Transverse colon (tissue), 4 donors: ENCODE measurements at places on chromosomes 2 and 18. TPM values are rescaled to one million over a fixed set of nuclear protein-coding genes. Genes with fewer than 3 reads are reported as not detected.

The RAX gene
- total RNA-seq = not detected

The DHRS9 gene
- total RNA-seq = 117 TPM

GRCh38 chr2:179550214-179550613 lies 285.6 kb upstream of the SESTD1 start:
- no peak for DNase-seq

The APCDD1 gene
- total RNA-seq = 10.8 TPM

DNA sequence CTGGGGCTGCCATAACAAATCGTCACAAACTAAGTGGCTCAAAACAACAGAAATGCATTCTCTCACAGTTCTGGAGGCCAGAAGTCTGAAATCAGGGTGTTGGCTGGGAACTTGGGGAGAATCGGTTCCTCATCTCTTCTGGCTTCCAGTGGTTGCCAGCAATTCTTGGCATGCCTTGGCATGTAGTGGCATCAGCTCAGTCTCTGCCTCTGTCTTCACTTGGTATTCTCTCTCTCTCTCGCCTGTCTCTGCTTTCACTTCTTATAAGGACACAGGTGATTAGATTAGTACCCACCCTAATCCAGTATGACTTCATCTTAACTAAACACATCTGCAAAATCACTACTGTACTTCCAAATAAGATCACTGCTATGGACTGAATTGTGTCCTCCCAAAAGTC lies 695.4 kb upstream of the ID2 start:
- DNase-seq = no peak

The CNDP1 gene
- total RNA-seq = not detected

DNA sequence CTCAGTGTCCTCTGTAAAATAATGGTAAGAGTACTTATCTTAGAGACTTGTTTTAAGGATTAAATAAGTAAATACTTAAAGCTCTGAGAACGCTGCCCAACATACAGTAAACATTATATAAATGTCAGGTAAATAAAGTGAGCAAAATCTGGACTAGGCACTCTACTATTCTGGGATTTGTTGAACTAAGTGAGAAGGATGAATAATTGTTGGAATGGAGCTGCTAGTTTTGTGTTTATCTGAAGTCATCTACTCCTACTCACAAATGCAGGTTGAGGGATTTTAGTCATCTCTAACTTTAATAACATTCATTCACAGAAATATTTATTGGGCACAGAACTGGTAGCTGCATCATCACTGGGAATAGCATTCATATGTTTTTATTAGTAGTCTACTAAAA lies 103.4 kb downstream of the MEIS1 start:
- no peak for DNase-seq

The SMYD1 gene
- 3.0 TPM for total RNA-seq

- DNase-seq = no peak
Observed at GRCh38 chr2:37786191-37786698, 114.8 kb upstream of the CDC42EP3 start.

DNA sequence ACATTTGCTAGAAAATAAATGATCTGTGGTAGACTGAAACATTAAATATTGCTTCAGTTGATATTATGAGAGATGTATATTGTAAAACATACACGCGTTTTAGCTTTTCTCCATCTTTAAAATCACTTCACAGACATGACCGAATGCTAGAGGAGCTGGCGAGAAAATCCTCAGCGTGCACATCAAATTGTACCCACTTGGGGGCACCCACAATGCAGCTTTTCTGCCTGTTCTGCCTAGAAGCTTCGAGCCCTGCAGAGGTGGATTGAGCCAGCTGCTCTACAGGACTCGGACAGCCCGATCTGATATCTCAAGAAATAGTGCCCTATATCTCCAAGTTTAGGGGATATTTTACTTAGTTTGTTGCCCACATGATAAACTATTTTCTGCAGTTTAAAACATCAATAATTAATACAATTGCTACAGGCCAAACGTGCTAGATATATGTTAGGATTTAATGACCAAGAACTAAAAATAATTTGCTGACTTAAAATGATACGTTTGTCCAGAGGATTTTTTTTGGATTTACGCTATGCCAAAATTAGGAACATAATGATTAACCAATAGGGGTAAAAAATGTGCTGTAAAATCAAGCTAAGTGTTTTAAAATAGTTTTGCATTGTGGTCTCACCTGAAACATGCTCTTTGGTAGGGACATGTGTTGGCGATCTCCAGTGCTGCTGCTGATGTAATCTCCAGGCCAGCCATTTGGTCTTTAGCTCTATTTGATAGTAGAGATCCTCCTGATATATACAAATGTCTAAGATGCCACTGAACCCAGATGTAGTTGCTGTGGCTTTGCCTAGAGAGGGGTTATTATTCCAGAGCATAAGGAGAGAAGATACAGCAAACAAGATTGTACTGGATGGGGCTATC lies 22.3 kb upstream of the ATP5MC3 start:
- DNase-seq = peak; percentile 46

The ZC3H6 gene
- 9.4 TPM for total RNA-seq

DNA sequence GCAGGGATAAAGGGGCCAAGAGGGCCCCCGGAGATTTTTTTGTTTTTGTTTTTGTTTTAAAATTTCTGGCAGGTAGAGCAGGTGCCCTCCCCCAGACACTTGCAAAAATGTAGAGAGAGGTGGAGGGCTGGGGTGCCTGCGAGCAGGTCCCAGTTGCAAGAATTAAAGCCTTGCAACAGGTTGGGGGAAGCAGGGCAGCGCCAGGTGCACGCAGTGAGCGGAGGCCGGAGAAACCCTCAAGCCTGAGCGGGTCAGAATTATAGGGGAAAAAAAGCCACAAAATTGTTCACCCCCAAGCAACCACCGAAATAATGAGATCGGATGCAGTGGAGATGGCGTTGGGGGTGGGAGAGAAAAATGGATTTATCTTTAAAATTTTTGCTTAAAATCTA lies 527 bp downstream of the IGFBP5 start:
- DNase-seq = no peak

GRCh38 chr18:37222354-37222998 lies 343.1 kb downstream of the CELF4 start:
- no peak for DNase-seq
